ENCODE measurements at places on chromosomes 3 and 15.

DNA sequence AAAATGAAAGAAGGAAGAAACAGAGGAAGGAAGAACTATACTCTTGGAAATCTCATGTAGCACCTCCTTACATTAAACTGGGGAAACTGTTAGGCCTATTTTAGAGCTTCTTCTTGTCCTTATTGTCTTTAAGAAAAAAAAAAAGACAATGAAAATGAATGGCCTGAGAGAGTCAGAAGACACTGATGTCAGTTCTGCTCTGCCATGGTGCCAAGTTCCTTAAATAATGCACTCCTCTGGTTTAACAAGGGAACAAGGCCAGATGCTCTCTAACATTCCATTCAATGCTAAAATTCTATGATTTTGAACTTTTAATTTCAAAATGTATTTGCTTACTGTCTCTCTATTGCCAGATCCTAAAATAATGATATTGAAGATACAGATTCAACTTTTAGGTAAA lies 4.4 kb upstream of the MBNL1 start:
- DNase-seq, result no peak

GRCh38 chr3:71502066-71502625 lies 81.4 kb downstream of the FOXP1 start:
- DNase-seq, result no peak

DNA sequence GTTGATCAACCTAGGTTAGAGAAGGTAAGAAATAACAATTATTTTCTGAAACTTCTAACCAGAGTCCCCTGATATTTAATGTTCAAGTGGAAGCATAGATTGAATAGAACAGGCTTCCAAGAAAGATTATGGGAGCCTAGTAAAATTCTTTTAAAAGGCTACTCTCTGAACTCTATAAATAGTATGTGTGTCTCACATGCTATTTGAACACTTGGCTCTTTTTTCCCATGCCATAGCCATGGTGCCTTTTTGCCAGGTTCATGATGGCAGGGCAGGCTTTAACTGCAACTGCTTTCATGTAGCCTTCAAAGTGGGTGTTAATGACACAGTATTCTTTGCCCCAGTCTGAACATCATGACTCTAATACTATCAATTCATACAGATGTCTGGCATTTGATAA lies 22.9 kb upstream of the STRIT1 start:
- no peak for DNase-seq

DNA sequence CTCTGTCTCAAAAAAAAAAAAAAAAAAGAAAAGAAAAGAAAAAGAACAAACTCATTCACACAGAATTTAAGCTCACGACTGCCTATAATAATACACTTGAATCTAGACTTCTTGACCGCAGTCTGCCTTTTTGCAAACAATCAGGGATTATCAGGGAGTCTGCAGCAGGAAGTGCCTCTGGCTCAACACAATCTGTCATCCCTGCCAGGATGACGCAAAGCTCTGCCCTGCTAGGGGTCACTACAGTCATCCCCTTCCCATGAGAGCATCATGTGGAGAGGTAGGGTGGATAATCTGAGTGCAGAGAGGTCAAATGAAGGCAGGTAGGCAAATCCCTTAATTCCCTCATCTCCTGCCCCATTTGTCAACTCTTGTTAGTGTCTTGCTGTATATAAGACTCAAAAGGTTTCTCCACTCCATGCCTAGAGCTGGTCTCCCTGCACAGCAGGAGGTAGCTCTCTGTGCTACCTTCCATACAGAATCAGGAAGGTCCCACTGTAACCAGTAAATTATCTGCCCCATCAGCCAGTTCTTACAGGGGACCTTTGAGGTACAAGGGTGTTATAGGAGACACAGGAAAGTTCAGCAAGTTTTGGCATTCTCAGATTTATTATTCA lies 4.2 kb downstream of the UBAP1L start:
- DNase-seq, result no peak
